ENCODE measurements at places on chromosomes 5 and 9.

DNA sequence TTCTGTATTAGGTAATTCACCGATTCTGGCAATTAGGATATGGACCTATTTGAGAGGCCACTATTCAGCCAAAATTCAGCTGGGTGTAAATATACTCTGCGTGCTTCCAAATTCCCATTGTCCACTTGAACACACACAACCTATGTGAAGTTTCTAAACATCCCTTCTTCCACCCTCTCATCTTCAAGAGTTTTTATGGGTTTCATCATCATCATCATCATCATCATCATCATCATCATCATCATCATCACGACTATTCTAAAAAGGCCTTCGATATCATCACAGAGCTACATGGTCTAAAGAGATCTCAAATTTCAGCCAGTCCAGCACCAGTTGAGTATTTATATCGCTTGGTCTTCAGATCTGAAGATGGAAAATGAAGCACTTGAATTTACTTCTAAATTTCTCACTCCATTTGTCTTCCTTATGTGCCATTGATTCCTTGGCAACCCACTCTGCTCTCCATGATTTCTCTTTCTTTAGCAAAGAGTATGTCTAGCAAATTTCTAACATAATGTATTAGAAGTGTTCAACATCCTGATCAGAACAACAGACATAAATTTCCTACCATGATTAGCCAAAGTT lies 49.2 kb upstream of the HMHB1 start:
- no peak for DNase-seq

- DNase-seq = no peak
Measured at GRCh38 chr9:134316449-134317160, 9.7 kb upstream of the RXRA start.

DNA sequence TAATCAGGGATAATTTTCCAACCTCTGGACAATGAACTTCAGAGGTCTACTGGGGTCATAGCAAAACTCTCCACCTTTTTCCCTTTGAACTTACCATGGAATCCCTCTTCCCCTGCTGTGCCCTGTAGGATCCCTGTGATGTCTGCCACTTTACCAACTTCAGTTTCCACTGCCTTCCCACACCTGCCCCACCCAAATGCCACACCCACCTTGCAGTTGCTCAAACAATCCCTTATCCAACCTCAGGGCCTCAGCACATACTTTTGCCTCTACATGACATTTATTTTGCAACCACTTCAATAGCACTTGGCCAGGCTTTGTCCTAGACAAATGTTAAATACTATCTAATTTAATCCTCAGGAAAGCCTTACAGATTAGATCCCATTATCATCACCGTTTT lies 463.7 kb upstream of the WWC1 start:
- DNase-seq = no peak

- DNase-seq = no peak
Measured at GRCh38 chr5:171770153-171770552, 15.5 kb upstream of the SMIM23 start.

GRCh38 chr5:6342689-6343315 lies 35.5 kb downstream of the MED10 start:
- DNase-seq = no peak

GRCh38 chr5:43661102-43661501 lies 58.1 kb downstream of the NNT start:
- DNase-seq = peak; percentile 27

DNA sequence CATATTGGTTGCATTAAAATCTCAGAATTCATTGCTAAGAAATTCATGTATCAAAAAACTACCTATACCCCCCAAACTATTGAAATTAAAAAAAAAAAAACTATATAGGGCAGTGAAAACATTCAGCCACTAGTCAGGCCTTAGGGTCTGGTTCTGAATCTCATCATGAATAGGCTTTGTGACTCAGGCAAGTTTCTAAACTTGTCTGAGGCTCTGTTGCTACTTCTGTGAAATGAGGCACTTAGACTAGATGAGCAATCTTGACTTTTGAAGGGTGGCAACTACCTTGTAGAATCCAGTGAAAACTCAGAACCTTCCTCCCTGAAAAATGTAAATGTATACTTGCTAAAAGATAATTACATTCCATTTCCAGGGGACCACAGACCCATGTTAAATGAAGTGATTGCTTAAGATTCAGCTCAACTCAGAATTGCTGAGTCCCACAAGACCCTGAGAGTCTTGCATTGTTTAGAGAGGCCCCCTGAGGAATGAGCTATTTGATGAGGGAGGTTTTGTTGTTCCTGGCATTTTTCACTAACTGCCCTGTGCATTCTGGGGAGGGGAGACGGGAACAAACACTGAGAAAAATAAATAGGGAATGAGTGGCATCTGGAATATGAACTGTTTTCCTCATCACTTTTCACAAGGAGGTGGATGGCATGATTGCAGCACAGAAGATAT lies 29.5 kb downstream of the RAI14 start:
- DNase-seq = no peak

GRCh38 chr5:13831351-13831750 lies 113.1 kb downstream of the DNAH5 start:
- DNase-seq = no peak

GRCh38 chr5:53126521-53126920 lies 17.0 kb upstream of the MOCS2 start:
- no peak for DNase-seq

- DNase-seq = no peak
Measured at GRCh38 chr5:154997746-154998145, 15.8 kb upstream of the KIF4B start.

- no peak for DNase-seq
Measured at GRCh38 chr9:131800843-131801242, 61.0 kb upstream of the RAPGEF1 start.

GRCh38 chr9:37026113-37026930 lies 7.7 kb downstream of the PAX5 start:
- no peak for DNase-seq

GRCh38 chr9:16033921-16034691 lies 481.3 kb downstream of the CCDC171 start:
- no peak for DNase-seq

- no peak for DNase-seq
Measured at GRCh38 chr9:38226491-38226951, 157.5 kb upstream of the SHB start.

DNA sequence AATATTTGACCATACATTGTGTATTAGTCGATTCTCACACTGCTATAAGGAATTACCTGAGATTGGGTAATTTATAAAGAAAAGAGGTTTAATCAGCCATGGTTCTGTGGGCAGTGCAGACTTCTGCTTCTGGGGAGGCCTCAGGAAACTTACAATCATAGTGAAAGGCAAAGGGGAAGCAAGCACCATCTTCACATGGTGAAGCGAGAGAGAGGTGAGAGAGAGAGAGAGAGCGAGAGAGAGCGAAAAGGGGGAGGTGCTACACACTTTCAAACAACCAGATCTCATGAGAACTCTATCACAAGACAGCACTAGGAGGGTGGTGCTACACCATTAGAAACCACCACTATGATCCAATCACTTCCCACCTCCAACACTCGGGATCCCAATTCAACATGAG lies 4.1 kb upstream of the GRAMD2B start:
- DNase-seq = no peak

- DNase-seq = no peak
Measured at GRCh38 chr5:13350767-13351166, 593.7 kb downstream of the DNAH5 start.

GRCh38 chr5:65152131-65152530 lies 329.6 kb downstream of the ADAMTS6 start:
- DNase-seq = no peak

DNA sequence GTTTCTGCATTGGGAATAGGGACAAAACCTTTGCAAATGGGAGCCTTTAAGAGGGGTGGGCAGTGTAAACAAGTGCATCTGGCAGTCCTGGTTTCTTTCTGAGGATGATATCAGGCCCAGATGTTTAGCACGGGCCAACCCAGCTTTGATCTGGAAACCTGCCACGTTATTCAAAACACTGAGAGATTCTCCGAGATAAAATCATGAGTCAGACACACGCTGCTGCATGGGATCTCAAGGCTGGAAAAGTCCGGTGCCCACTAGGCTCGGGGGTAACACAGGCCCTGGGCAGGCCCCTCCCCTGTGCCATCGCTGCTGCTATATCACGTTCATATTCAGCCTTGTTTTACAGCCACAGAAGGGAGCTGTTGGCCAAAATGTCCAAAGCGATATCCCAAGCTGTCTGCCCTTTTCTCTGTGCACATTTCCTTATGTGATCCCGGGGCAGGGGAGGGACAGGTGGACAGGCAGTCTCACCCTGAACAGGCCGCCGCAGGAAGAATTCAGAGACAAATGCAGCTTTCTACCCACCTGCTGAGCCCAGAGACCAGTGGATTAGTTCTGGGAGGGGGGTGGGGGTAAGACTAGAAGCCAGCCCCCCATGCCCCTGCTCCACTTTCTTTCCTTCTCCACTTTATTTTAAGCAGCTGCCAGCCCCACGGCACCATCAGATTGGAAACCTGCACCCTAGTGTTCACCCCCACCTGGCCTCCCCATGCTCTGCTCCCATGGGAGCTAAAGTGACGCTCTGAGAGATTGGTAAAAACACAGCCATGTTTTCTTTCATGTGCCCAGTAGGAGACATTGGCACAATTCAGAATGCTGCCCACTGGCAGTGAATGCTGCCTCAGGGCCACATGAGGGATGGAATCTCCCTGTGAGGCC lies 63.1 kb downstream of the TMOD1 start:
- no peak for DNase-seq

- DNase-seq = no peak
Measured at GRCh38 chr5:131786900-131787692, 9.7 kb downstream of the FNIP1 start.

DNA sequence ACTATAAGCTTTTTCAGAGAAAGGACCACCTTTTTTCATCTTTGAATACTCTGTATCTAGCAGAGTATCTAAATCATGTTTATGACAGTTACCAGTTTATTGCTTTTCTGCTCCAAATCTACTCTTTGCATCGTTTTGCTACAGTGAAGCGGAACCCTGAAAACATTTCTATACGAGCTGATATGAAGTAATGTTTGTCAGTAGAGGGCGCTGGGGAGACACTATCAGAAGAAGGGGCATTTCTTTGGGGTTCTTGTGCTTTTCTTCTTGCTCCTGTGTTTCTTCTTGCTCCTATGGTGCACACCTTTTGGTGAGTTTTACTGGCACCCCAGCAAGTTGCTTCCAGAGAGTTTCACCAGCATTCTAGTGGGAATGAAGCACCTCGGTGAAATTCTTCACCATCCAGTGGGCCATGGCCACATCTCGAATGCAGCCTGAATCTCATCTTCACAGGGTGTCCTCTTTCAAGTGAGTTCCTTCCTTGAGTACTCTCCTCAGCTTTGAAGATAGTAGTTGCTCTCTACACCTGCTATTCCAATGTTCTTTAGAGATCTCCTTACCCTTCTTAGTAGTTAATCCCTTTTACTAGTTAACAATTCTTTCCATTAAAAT lies 98.4 kb downstream of the FGF1 start:
- DNase-seq = peak; percentile 25

GRCh38 chr5:152151113-152151512 lies 226.5 kb upstream of the GLRA1 start:
- no peak for DNase-seq

DNA sequence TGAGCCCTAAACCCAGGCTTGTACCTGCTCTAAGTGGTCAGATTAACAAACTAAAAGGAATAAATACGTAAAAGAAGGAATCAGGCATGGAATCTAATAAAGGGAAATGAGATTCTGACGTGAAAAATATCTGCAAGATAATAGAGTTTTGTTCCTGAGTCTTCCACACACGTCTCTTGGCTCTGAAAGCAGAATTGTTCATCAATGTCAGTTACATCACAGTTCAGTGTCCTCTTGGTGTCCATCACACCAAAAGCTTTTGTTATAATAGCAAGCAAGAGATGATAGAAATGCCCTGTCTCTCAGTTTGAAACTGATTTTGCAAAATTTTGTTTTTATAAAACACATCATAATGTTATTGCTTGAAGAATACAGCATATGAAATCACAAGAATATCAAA lies 34.7 kb upstream of the NMUR2 start:
- DNase-seq = no peak

DNA sequence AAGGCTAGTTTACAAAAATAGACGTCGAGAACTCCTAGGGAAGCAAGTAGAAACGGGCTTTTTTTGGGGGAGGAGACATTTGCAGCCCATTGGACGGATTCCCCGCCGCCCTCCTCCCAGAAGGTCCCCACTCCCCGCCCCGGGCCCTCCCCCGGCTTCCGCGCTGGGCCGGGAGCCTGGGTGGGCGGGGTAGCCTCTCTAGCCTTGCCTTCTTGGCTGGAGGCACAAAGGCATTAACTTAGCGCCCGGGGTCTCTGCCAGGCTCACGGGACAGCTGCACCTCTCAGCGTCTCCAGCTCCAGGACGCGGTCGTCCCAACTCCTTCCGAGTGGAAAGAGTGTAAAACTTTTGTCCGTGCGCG lies at the start of gene DMRTA1:
Gene DMRTA1 (plus strand): TSS at position 236 of the 361 bp plus-strand sequence. CDS start 242 bp downstream, outside the sequence.
- no peak for DNase-seq

DNA sequence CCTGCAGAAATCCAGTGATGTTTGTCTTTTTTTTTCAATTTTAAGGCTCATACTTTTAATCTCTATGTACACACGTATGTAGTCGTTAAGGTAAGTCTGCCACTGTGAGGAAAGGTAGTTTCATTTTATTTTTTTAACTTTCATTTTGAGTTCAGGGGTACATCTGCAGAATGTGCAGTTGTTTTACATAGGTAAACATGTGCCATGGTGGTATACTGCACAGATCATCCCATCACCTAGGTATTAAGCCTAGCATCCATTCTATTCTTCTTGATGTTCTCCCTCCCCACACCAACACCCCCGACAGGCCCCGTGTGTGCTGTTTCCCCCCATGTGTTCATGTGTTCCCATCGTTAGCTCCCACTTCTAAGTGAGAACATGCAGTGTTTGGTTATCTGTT lies 19.7 kb downstream of the MUSK start:
- DNase-seq = no peak

DNA sequence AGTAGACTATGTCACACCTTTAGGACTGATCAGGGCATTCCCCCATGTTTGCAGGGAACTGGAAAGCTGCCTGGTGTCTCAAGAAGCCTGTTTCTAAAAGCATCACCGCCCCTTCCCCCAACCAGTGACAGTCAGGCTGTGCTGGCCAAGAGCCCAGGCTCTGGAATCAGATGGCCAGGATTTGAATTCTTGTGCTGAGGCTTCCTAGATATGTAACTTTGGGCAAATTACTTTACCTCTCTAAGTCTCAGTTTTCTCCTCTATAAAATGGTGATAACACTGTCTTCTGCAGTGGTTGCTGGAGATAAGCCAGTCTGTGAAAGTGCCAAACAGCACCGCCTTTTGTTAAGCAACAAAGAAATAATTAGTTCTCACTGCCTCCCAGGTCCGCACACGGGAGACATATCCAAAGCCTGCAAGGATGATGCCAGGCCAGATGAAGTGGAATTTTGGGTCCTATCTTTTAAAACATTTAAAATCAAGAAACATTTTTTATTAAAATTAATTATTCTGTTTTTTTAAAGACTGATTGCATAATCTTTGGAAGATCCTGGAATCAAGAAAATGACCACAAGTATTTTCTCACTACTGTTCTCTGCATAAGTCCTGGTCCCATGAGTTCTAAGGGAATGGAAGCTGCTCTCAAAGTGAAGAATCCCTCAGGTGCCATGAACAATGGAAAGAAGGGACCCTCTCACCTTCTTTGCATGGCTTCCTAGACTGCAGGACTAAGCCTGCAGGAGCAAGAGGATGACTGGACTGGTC lies 13.9 kb downstream of the SLC31A2 start:
- DNase-seq = no peak

- DNase-seq = peak; percentile 72
Measured at GRCh38 chr9:113274474-113275156, 757 bp downstream of the CDC26 start.

Data from CD4-positive, alpha-beta T cell treated with Interleukin-4 for 4 hours (primary cell).